Stimulated activated CD4-positive, alpha-beta T cell treated with anti-CD3 and anti-CD28 coated beads, TNF-alpha, amount 100 ng/mL, for 48 hours (primary cell): ENCODE measurements at places on chromosomes 1 and 21.

DNA sequence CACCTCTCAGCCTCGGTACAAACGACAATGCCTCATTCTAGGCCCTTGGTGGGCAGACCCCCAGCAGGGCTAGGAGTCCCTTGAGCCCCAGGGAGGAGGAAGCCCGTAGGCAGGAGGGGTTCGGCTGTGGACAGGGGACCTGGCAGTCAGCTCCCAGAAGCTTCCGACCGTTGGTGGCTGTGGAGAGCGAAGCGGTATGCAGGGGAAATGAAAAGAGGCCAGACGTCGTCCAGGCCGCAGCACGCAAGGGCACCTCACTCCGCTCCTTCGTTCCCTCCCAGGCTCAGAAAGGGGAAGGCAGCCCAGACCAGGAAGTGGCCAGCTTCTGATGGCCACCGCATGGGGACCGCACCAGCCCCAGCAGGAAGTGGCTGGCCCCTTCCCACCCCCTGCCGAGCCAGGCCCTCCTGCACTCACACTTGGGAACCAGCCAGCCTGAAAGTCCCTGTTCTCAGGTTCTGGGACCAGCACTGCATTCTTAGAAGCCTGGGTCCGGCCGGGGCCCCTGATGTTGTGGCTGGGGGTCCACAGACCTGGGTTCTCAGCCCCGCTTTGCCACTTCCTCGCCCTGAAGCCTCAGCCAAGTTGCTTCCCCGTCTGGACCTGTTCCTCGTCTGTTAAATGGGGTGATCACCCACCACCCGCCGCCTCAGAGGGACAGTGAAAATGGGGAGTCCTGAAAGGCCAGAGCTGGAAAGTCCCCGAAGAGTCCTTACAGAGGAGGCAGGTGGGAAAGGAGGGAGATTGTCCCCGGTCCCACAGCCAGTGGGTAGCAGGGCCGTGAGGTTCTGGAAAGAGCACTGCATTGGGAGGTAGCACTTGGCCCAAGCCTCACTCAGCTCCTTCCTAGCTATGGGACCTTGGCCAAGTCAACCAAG, 104.0 kb upstream of the RUNX3 start:
- no peak for DNase-seq

DNA sequence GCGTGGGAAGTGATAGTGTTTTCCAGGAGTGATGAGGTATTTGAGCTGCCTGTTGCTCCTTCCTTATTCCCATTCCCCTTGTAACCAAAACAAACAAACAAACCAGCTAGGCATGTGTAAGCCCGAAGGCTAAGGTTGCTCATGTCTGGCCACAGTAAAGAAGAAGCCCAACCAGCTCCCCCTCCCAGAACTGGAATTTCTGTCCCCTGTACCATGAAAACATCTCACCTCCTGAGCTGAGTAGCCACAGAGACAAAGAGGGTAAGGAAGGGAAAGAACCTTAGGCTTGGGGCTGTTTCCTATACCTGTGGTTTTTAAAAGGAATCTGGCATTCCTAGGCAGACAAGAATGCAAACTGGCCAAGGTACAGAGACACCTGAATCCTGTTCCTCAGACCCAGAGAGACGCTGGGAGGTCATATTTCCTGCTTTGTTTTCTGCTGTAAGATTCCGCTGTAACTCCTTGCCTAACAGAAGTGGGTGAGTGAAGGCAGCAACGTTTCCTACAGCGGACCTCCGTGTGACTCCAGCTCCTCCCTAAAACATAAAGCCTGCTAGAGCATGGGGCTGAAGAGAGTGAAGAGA, 41.7 kb upstream of the RAB4A start:
- DNase-seq = no peak

DNA sequence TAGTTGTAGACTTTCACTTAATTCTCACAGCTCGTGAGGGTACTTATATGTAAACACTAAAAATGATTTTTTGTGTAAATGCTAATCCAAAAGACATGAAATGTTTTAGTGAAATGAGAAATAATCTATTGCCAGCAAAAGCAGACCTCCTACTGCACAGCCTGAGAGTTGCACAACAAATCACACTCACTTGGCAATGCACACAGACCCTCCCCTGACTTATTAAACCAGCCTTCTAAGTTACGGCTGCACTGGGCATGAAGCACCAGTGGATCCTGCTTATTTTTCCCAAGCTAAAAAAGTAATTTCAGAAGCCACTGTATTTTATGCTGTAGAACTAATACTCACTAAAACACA, 10.3 kb downstream of the ERRFI1 start:
- no peak for DNase-seq

- DNase-seq = no peak
Measured at GRCh38 chr1:230427981-230428380, 1.8 kb upstream of the PGBD5 start.

GRCh38 chr1:164058198-164058597, 500.8 kb upstream of the PBX1 start:
- DNase-seq = no peak

DNA sequence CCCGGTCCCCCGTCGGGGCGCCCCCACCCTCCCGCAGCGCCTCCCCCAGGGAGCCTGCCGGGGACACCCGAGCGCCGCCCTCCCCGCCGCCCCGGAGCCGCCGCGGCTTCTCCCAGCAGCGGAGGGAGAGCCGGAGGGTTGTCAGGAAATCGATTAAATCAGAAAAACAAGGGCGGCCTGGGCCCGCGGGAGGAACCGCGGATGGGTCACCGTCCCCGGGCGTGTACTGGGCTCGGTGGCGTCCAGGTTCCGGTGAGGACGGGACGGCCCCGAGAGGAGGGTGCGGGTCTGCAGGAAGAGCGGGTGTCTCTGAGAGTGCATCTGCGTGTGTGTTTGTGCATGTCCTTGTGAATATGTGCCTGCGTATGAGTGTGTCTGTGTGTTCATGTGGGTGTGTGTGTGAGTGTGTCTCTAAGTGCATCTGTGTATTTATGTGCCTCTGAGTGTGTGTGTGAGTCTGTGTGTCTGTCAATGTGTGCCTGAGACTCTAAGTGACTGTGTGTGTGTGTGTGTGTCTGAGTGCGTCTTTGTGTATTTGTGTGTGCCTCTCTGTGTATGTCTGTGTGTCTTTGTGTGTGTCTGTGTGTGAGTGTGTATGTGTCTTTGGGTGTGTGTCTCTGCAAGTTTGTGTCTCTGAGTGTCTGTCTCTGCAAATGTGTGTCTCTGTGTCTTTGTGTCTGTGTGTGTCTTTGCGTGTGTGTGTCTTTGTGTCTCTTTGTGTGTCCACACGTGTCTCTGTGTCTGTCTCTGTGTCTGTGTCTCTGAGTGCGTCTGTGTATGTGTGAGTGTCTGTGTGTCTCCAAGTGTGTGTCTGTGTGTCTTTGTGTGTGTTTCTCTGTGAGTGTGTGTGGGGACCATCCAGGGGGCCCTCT, 1.1 kb downstream of the SPSB1 start:
- no peak for DNase-seq

GRCh38 chr1:234564035-234565029, 45.6 kb downstream of the IRF2BP2 start:
- DNase-seq = no peak

DNA sequence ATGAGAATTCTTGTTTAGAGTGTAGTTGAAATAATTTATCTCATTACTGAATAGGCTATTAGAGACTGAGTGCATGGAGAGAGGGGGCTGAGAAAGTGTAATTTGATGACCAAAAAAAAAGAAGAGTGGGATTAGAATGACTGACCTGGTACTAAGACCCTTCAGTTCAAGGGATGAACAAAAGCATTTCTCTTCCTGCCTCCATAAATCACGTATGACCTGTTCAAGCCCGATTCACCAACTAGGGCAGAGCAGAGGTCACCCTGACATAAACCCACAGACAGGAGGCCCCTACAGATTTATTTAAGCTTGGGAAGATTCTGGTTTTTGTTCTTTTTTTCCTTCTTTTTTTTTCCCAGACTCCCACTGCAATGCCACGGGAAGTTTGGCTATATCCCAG, 123.7 kb upstream of the COP1 start:
- DNase-seq = no peak

GRCh38 chr1:153933430-153933829, 10.7 kb upstream of the GATAD2B start:
- DNase-seq = no peak

DNA sequence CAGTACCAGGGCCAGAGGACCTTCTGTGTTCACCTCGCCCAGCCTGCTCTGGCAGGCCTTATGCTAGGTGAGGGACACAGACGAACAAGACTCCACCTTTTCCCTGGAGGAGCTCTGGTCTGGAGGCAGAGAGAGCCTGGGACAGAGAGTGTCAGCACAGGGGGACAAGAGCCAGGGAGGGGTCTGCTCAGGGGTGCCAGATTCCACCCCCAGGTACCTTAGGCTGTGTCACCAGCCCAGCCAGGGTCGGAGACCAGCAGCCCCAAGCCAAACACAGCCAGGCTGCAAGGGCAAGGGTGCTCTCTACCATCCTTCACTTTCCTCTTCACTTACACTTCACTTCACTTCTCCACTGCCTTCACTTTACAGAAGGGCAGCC, 4.3 kb upstream of the LRP8 start:
- DNase-seq = no peak

GRCh38 chr1:31501505-31501904, 74.8 kb upstream of the TINAGL1 start:
- no peak for DNase-seq

GRCh38 chr1:50208315-50208714, 99.6 kb downstream of the ELAVL4 start:
- DNase-seq = no peak

DNA sequence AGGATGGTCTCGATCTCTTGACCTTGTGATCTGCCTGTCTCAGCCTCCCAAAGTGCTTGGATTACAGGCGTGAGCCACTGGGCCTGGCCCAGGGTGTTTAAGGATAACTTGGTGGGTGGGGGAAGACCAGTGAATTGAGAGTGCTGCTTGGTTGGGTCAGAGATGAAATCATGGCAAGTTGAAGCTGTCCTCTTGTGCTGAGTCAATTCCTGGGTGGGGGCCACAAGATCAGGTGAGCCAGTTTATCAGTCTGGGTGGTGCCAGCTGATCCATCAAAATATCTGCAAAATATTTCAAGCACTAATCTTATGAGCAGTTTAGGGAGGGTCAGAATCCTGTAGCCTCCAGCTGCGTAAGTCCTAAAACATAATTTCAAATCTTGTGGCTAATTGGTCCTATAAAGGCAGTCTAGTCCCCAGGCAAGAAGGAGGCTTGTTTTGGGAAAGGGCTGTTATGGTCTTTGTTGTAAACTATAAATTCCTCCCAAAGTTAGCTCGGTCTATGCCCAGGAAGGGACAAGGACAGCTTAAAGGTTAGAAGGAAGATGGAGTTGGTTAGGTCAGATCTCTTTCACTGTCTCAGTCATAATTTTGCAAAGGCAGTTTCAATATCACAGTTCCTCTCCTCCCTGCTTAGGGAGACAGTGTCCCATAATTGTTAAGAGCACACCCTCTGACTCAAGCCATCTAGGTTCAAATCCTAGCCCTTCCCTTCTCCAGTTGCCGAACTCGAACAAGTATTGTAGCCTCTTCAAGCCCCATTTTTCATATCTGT, 66.8 kb upstream of the BACH1 start:
- no peak for DNase-seq
